ENCODE measurements at places on chromosomes 3 and 15.

GRCh38 chr3:8499181-8499611 lies 2.4 kb upstream of the LMCD1 start:
- no peak for DNase-seq

GRCh38 chr15:63306492-63307073 lies 29.2 kb downstream of the APH1B start:
- no peak for DNase-seq

DNA sequence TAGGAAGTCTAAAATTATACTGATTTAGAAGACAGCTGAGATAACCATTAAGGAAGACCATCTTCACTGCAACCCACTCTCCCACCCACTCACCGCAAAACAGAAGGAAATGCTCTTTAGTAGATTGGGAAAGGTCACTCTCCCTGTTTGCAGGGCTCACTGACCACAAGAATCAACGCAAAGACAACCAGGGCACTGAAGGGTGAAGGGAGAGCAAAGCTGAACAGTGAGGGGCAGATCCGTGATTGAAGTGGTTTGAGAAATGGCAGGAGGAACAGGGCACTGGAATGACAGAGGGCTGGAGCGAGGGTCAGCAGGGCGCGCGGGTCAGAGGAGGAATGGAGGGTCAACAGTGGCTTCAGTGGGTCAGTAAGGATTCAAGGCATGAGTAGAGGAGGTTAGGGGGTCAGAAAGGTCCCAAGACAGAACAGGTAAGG lies 520 bp downstream of the MESD start:
- no peak for DNase-seq

- DNase-seq = no peak
Measured at GRCh38 chr3:58237941-58238681, 519 bp downstream of the ABHD6 start.

GRCh38 chr3:69830147-69830546 lies 90.9 kb downstream of the MITF start:
- no peak for DNase-seq

DNA sequence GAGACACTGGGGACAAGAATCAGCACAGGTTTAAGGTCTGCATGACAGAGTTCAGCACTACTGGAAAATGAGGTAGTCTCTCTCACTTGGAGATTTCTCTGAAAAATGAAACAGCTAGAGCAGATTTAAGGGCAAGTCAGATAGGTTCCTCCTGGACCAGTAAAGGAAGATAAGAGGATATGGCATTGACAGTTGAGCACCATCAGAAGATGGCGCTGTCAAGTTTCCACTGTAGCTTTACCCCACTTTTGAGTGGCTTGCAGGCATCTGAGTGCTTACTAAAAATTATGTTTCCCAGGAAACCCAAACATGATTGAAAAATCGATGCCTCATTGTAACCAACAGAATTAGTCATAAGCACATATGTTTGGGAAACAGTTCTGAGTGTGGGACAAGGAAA lies 407.2 kb upstream of the UBE2E2 start:
- no peak for DNase-seq

- DNase-seq = no peak
Measured at GRCh38 chr15:96355568-96356187, 25.2 kb downstream of the NR2F2 start.

- DNase-seq = no peak
Measured at GRCh38 chr3:183816681-183817510, 8.5 kb downstream of the MAP6D1 start.

- DNase-seq = no peak
Measured at GRCh38 chr3:29279286-29279685, 1.6 kb upstream of the RBMS3 start.

- no peak for DNase-seq
Measured at GRCh38 chr15:69548395-69549180, 96.0 kb downstream of the RPLP1 start.

GRCh38 chr15:79539401-79539800 lies 107.3 kb downstream of the MINAR1 start:
- DNase-seq = no peak

DNA sequence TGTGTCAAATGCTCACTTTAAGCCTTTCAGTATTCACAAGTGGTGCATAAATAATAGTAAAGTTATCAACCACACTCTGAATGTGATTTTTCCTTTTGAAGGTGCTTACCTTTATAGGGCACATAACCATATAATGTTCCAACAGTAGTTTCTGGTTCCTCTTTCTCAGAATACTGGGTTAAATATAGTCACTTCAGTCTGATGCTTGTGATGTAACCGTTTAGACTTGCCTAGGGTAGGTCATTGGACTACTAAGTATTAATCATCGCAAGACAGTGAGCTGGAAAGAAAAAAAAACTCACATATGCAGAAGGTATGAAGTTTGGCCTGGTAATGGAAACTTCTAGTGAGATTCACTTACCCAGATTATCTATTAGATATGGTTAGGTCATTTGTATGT lies 1.9 kb downstream of the KBTBD8 start:
- no peak for DNase-seq

DNA sequence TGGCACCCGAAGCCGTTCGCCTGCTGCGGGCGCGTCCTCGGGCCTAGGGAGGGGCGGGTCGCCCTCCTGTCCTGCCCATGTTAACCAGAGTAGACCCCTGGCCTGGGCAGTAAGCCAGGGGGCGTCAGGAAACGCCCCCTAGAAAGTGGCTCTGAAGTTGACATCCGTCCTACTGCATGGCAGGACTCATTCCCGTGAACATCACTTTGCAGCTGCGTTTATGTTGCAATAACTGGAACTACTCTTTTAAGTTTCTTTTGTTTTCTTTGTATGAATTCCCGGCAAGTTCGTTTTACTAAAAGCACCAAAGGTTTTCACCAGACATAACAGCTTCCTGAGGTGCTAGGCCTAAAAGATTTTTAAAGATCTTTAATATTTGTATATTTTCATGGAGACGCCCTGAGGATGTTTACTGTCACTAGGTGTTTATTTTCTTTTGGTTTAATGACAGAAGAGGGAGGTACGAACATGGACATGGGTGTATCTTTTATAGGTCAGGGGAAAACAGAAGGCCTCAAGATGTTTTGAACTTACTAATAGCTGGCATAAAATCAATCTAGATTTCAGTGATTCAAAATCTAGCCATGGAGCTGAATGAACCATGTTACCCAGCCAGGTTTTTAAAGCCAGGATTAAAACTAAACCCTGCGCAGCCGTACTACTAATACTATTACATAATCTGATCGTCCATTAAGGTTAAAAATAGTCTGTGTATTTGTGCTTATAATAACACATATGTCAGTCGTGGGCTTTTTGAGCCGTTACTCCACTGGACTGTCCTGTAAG lies 1.0 kb downstream of the C15orf61 start:
- DNase-seq = no peak

DNA sequence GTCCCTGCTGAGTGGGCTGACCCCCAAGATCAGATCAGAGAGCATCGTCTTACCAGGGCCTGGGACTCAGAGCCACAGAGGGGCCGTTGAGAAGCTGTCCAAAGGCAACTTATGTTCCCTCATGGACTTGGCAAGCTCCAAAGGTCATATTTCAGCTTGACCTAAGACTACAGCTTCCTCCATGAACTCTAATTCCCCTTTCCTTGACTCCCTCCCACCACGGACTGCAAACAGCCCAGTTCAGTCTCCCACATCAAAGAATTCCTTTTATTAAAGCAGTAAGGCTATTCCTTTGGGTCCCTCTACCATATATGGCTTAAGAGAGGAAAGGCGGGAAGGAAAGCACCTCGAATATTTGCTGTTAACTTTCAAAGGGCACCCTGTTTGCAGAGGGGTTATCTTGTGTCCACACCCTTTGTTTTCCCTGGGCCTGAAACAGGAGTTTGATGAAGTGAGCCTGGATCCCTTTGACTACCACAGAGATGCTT lies 146.1 kb upstream of the THBS1 start:
- no peak for DNase-seq

DNA sequence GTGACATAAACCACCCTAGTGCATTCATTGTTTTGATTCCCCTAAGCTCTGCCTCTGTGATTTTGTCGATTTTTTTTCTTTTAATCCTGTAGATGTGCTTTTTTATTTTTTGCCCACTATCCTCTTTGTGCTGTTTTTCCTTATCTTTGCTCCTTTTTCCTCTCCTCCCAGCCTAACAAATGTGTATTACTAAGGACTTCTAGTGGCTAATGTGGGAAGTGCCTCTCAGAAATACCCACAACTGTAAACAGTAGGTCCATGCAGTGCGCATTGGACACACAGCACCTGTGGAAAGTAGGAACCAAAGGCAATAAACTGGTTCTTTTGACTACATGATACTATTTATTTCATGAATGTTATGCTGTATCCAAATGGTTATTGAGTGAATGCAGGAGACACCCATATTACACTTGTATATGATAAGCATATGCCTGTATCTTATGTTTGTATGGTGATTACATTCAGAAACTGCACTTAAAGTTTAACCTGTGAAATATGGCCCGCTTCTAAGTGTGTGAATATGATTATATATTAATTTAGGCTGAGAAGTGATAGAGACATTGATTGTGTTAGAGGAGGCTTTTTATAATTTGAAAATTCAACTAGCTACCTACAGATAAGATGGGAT lies 147.8 kb downstream of the PLCL2 start:
- no peak for DNase-seq

GRCh38 chr3:154758109-154758868 lies 321.8 kb upstream of the MME start:
- no peak for DNase-seq

DNA sequence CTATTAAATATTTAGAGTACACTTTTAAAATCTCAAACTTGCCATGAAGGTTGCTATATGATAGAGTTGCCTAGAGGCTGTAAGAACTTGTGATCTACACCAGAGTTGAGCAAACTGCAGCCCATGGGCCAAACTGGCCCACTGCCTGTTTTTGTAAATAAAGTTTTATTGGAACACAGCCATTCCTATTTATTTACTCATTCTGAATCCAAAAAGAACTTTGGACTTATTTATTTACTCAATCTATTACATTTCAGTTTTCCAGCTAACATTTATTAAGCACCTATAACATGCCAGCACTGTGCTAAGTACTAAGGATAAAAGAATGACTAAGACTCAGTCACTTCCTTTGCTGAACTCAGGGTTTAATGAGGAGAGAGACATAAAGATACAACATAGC lies 403.6 kb downstream of the ERC2 start:
- no peak for DNase-seq

Data from activated T-cell treated with anti-CD3 and anti-CD28 coated beads, Interleukin-2, amount 50 U/mL, for 1 hour (primary cell).